MCF 10A (cell line): ENCODE measurements at places on chromosomes 4 and X.

GRCh38 chrX:72659723-72660122 is 54.4 kb downstream of the PHKA1 start:
- DNase-seq, result no peak

DNA sequence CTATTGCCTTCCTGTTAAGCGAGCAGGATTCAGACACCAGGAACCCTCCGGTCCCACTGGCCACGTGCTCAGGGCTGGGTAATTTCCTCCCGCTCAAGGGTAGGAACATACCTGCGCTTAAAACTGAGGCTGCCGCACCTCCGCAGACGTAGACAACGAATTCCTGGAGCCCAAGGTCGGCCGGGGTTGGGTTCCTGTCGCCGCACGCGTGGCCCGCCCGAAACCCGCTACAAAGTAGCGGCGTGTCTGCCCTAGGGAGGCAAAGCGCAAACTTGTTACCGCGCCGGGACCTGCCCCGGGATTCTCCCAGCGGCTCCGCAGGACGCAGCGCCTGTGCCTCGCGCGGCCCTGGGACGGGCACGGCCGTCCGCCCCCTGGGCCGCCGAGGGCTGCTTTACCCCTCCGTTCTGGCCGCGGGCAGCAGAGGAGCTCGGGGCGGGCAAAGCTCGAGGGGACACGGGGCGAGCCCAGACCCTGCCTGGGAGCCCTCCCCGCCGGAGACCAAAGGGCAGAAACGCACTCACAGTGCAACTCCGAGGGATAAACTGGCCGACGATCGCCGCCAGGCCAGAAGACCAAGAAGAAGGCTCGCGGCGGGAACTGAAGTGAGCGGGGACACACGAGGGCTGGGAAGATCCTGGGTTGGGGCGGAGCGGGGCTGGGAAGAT is at the start of gene ERVMER34-1:
ERVMER34-1 (minus strand) TSS at position 607 of the 668 bp plus-strand sequence. CDS start 5,905 bp downstream, outside the sequence.
- DNase-seq, result peak; percentile 29

GRCh38 chr4:87073199-87074120 is 138.6 kb downstream of the AFF1 start:
- no peak for DNase-seq

- peak; percentile 91 for DNase-seq
Observed at GRCh38 chr4:183200453-183200852, 101.4 kb downstream of the WWC2 start.

DNA sequence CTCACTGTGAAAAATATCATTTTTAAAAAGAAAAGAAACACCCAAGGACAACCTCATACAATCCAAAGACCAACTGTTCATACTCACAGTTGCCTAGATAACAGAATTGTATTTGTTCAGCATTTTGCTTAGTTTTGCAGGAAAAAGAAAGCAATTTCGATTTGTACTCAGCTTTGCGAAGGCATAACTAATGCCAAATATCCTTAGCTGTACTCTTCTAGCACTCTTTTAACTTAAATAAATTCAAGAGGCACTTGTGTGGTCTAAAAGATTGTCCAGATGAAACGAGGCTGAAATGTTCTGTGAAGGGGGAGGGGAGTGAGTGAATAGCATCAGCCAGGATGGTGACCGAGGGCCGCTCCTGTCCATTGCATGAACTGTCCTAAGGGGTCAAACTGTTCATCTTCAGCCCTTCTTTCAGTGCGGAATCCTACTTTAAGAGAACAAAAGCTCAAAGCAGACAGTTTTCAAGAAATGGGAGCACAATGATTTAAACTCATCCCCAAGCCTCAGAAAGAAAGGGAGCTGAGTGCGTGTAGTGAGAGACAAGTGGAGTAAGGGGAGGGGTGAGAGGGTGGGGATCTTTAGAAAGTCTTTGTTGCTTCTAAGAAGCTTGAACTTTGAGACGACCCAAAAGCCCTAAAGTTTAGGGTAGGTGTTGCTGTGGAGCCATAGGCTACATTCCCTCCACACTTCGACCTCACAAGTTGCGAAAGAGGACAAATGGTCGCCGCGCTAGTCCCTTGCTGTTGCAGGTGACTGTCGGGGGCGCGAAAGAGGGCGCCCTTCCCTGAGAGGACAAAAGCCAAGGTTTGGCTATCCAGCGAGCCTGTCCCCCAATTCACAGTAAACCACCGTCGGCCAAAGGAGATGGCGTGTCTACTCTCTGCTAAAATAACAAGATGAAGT is 4.0 kb upstream of the NEUROG2 start:
- no peak for DNase-seq

DNA sequence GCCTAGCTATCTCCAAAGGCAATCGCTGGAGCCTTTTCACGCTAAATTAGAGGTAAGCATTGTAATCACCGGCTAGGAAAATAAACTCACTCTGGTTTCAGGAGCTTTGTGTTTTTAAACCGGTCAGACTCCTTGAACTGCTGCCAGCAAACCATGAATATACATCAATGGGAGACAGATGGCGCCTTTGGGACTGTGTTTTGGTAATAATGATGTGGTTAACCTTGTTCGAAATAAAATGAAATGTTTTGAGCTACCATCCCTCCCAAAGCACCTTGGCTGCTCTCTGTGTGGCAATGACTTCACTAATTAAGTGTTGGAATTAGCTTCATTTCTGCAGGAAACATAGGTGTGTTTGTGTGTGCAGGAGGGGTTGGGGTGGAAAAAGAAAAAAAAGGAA is 65.3 kb downstream of the CLNK start:
- DNase-seq, result peak; percentile 38

DNA sequence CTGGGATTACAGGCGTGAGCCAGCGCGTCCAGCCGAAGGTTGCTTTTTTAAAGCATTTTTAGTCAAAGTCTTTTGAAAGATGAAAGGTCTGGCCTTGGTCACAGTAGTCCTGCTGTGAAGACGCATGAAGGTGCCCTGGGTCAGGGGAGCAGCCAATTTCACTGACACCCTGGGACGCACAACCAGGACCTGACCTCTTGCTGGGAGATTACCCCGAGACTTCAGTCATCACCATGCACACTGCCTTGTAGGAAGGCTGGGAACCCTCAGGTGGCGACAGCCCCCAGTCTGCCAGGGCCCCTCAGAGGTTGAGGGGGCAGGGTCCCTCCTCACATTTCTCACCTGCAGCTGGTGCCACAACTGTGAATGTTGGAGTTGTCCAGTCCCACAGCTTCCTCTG is 53.2 kb downstream of the CPLX1 start:
- no peak for DNase-seq

DNA sequence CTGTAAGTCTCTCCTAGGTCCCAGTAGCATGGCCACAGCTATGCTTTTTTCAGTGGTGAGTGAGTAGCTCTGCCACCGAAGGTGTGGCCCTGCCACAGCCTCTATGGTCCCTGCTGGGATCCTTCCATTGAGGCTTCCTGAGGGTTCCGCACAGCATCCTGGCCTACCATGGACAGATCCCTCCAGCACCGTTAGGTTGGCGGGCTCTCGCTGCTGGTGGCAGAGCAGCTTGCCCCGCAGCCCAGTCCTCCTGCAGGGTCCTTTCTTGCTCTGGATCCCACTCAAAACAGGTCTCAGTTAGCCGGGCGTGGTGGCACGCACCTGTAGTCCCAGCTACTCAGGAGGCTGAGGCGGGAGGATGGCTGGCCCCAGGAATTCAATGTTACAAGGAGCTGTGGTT is 2.4 kb upstream of the PDZD4 start:
- DNase-seq, result no peak

DNA sequence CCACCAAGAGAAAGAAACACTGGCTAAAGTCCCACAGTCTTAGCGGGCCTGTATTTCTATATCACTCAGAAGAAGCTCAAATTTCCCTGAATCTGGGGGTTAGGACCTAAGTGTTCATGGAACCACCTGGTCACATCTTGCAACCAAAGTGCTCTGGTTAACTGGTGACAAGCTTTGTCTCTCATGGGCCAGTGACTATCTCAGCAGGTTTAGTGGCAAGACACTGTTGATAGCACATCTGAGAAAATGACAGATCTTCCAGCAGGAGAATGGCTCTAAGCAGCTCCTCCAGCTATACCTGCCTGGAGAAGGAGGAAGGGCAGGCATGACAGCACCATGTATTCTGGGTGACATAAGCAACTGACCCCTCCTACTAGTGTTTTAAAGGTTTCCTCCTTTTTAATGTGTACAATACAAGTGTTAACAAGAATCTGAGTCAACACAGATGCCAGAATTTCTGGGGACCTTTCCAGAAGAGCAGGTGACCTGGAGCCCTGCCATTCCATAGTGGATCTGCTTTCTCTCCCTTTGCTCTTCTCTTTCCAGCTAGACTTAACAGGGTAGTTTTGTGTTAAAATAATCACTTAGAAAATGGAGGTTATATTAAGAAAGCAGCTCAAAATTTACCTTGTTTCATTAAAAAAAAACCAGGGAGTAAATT is 17.3 kb upstream of the QRFPR start:
- peak; percentile 41 for DNase-seq

- DNase-seq, result no peak
Observed at GRCh38 chr4:91434631-91435030, 869.1 kb upstream of the GRID2 start.

DNA sequence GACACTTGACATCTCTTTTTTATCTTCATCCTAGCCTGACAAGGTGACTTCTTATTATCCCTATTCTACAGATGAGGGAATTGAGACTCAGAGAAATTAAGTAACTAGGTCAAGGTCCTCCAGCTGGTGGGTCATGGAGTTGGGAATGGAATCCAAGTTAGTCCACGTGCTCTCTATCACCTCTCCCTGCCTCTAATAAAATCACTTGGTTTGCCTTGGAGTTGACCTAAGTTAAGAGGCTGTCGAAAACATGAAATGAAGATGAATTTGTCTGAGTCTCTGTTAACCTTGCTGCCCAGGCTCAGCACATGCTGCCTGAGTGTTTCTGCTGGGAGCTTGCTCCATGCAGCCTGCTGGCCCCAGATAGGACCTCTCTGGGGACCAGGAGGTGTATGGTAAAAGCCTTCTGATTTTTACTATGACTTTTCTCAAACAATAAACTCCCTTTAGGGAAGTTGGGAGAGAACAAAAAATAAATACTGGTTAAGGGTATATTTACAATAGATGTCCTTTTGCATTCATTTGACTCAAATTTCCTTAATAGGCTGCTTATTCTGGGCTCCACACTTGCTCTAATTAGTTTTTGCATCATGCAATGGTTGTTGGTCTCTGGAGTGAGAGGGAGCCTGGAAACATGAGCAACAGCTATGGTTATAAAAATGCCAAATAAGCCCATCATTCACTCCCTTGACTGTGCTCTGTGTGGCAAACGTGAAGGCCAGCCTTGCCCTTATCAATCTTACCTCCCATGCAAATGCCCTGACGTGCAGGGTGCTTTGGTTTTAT is 61.6 kb upstream of the DHX15 start:
- DNase-seq, result no peak

DNA sequence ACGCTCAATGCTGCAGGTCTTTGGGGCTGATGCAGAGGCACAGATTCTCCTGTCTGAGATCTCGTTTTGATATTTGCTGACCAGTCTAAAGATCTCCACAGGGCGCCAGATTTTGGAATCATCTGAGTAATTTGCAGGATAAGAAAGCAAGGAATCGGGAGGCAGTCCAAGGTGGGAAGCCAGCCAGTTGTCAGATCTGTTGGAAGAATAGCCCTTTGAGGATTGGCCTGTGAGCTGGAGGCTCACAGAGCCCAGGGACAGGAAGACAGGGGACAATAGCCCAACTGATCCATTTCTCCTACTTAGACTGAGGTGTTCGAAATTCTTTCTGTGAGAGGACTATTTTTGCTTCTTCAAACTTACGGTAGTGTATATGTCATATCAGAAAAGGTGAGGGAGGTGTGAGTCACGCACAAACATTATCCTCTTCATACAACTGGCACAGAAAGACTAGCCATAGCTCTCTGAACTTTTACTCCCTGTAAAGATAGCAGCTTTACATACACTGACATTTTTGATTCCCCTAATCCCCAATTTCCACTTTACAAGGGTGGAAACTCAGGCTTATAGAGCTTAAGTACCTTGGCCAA is 8.8 kb downstream of the DIPK2B start:
- no peak for DNase-seq

GRCh38 chrX:80808881-80809411 is 731 bp downstream of the BRWD3 start:
- peak; percentile 34 for DNase-seq

GRCh38 chr4:147723326-147723725 is 8.6 kb upstream of the ARHGAP10 start:
- no peak for DNase-seq

DNA sequence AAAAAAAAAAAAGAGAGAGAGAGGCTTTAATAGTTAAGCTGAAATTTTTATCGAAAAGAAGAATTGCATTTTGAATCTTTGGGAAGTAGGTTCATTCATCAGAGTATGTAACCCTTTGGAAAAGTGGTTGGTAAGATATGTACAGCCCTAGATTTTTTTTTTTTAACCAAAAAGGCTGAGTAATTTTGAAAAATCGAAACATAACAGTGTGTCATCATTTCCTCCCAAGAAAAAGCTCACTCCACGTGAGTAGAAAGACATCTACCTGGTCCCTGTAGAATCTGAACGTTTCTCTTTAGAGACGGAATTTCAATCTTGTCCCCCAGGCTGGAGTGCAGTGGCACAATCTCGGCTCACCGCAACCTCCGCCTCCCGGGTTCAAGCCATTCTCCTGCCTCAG is 16.2 kb downstream of the SHOX start:
- DNase-seq, result no peak

GRCh38 chr4:128658214-128658631 is 151.3 kb upstream of the JADE1 start:
- DNase-seq, result no peak

DNA sequence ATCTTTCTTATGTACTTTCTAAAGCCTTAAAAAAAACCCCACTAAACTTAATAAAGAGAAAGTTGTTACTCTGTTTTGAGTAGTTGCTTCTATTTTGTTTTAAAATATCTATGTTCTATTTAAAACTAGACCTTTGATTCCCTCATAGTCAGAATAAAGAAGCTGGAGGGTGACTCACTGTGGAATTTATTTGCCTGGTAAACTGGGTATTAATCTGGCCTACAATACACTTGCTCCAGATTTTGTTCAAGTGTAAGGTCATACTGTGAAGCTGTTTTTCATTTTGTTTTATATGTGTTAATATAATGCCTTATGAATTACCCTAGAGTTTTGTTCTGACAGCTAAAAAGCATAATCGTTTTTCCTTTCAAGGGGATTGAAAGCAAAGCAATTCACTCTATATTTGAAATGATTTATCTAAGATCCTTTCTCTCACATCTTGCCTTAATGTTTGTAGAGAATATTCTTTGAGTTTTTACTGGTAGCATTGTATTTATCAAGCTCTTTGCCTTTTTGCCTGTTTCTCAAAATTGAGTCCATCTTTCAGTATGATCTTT is 277.4 kb upstream of the PITX2 start:
- DNase-seq, result no peak

DNA sequence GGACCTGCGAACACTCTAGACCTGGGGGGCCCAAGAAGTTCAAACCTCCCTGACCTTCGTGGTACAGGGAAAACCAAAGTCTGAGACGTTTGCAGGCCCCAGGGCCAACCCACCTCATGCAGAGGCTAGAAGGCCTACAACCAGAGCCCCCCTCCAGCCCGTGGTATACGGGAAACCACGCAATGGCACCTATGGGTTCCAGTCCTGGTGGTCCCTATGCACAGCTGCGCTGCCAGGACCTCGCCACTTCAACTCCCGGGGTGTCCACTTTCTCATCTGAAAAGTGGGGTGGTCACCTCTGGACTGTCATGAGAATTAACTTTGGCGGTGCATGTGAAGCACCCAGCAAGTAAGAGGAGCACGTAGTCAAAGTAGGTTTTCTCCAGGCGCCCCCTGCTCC is 8.4 kb upstream of the MSX1 start:
- DNase-seq, result no peak
